Cerebellum (tissue), 4 donors: ENCODE measurements at places on chromosomes 1 and 21.

- no peak for DNase-seq
These were observed 74.7 kb downstream of the MEGF6 start for GRCh38 chr1:3536420-3537195.

DNA sequence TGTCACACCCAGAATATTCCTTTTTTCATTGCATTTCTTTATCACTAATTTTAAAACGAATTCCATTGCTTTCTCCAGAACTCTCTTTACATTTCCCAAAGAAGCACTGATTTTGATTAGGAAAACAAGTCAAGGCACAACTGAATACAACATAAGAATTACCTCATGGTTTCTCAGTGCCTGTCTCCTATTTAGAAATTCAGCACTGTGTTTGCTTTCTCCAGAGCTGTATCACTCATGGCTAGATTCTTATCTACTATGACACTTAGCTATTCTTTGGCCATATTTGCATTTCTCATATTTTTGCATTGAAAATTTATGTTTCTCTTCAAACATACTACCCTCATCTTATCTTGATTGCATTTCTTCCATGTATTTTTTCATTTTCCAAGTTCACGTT, 1402.0 kb downstream of the MRPL39 start:
- no peak for DNase-seq

DNA sequence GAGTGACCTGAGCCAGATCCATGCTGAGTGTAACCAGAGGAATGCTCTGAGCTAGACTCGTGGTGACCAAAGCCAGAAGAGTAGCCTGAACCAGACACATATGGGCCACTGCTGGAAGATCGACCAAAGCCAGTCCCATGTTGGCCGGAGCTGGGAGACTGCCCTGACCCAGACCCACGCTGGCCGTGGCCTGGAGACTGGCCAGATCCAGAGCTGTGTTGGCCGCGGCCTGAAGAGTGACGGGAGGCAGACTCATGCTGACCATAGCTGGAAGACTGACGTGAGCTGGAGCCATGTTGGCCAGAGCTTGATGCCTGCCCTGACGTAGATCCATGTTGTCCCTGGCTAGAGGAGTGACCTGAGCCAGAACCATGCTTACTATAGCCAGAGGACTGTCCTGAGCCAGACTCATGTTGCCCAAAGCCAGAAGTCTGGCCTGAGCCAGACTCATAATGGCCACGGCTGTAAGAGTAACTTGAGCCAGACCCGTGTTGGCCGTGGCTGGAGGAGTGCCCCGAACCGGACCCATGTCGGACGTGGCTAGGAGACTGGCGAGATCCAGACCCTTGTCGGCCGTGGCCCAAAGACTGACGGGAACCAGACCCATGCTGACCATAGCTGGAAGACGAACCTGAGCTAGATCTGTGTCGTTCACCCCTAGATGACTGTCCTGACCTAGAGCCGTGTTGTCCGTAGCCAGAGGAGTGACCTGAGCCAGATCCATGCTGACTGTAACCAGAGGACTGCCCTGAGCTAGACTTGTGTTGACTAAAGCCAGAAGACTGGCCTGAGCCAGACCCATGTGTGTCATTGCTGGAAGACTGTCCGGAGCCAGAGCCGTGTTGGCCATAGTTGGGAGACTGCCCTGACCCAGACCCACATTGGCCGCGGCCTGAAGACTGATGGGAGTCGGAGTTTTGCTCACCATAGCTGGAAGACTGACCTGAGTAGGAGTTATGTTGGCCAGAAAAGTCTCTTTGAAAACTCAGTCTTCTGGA, 3.5 kb downstream of the HRNR start:
- DNase-seq = no peak

GRCh38 chr1:78275456-78275855, 215.3 kb upstream of the PTGFR start:
- no peak for DNase-seq

DNA sequence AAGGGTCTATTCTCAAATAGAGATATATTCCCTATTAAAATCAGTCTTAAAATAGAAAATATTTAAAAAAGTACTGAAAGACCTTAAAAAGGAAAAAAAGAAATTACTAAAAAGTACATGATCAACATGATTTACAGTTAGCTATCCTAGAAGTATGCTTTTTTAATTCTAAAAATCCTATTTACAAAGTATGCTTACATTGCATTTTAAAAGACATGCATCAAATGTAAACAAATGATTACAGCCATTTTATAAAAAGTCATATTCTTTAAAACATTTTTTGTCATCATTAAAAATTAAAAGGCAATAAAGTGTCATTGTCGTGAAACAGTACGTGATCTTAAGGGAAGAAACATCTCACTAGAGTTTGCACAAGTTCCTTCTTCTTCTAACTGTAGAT, 7.9 kb upstream of the C1orf52 start:
- no peak for DNase-seq

DNA sequence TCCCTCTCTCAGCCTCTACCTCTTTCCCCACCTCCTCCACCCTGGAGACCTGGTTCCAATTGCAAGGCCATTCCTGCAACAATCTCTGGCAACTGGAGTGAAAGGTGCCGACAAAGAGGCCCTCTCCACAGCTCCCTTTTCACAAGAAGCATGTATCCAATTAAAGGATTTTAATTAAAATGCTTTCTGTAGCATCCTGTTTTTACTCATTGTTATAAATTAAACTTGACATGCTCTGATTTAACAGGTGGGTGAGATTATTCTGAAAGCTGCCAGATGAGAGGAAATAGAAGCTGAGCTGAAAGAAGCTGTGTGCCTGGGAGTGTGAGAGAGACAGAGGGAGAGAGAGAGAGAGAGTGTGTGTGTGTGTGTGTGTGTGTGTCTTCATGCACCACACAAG, 160.5 kb downstream of the TBX15 start:
- no peak for DNase-seq

DNA sequence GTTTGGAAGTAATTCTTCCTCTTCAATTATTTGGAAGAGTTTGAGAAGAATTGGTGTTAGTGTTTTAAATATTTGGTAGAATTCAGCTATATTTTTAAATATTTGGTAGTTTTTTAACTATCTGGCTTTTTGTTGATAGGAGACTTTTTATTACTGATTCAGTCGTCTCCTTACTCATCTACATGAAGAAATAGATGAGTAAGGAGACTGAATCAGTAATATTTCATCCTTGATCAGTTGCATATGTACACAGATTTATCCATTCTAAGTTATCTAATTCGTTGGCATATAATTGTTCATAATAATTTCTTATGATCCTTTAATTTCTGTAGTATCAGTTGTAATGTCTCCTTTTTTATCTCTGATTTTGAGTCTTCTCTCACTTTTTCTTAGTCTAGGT, 224.1 kb downstream of the GPR52 start:
- DNase-seq = no peak

DNA sequence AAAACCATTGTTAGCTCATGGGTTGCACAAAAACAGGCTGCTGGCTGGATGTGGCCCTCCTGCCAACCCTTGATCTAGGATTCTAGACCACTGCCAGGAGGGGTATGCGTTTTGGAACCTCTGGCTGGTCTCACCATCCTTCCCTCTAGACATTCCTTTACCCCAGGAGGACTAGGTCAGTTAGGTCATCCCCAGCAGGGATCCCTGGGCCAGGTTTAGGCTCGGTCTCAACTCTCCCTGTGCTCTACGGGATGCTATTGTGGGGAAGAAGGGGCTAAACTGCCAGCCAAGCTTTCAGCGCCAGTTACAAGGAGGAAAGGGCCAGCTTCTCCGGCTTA, 22.7 kb downstream of the SLC2A1 start:
- no peak for DNase-seq

- DNase-seq = no peak
These were observed 311.3 kb downstream of the TGFB2 start for GRCh38 chr1:218656301-218657037.

DNA sequence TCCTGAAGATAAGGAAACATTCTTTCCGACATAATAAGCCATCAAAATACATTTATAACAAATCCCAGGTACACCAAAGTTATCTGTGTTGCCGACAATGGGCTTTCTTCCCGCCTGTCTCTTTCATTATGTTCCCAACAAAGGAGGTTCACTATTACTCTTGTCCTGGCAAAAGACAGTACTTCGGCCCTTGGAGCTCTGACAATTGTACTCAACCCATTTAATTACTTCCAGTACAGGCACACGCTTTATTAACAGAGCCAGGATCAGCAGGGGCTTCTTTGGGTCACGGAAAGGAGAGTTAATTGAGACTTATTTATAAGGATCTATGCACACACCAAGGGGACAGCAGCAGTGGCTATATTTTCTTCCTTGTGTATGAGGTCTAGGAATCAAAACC, 46.6 kb upstream of the DUSP10 start:
- DNase-seq = no peak

- peak; percentile 65 for DNase-seq
These were observed 3.0 kb downstream of the RUSC1 start for GRCh38 chr1:155323729-155324036.

- no peak for DNase-seq
These were observed 115.8 kb downstream of the DUSP10 start for GRCh38 chr1:221626041-221626440.

GRCh38 chr1:172680244-172680643, 21.3 kb downstream of the FASLG start:
- DNase-seq = no peak

DNA sequence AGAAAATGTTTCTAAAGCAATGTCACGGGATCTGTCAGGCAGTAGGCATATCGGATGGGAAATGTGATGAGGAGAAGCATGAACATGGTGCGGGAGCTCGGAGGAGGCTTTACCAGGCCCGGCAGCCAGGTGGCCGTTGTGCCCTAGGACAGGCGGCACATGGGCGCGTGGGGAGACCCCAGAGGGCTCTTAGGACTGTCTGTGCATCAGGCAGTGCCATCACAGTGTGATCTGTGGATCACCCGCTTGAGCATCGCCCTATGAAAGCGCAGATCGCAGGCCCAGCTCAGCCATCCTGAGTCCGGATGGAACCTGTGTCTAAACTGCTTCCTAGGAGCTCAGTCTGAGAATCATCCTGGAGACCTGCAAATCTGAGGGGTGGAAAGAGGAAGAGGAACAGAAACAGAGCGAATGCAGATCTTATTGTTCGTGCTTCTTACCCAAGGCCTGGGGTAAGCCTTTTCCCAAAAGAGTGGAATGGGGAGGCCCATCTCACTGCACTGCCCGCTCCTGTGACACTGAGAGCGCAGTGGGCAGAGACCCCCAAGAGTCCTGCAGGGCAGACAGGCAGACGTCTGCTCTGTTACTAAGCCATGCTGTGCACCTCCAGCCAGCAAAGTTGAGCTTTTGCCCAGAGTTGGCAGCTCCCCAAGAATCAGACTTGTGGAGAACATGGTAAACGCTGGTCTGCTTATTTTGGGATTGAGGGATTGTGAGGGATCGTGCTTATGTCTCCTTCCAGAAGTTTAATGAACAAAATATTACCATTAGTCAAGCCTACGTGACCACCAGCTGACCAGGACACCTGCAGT, 251.0 kb downstream of the RHOU start:
- DNase-seq = peak; percentile 45

DNA sequence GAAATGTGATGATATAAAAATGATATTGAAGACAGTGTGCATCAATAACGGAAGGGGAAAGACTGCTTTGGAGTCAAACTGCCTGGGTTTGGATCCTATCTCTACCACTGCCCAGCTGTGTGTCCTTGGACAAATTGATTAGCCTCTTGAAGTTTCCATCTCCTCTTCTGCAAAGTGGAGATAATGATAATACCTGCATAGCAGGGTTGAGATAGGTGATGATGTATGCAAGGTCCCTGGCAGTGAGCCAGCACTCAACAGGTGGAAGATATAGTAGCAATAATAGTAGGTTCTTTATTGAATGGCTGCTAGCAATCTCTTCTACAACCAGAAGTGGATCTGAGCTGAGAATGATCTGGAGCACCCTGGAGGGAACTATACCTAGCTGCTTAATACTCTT, 166.7 kb downstream of the MIS18A start:
- no peak for DNase-seq

- no peak for DNase-seq
These were observed 47.0 kb upstream of the AIM2 start for GRCh38 chr1:159123587-159123986.

- DNase-seq = peak; percentile 14
These were observed 22.7 kb downstream of the ABL2 start for GRCh38 chr1:179206812-179207211.

- DNase-seq = no peak
These were observed 23.5 kb downstream of the SERPINC1 start for GRCh38 chr1:173893611-173894010.

DNA sequence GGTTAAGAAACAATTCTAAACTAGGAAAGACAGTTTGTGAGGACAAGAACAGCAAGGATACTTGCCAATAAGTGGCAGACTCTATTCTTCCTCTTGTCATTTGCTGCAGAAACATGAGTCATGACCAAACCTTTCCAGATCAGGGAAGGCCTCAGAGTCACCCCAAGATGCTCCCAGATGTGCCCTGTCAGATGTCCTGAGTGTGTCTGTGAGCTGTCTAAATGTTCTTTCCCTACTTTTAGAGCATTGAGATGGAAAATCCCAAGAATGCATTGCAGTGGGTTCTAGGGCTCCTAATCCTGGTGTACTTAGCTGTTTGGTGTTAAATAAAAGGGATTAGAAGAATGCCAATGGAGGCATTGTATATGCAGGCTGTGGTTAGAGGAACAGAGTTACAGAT, 57.5 kb upstream of the KIAA0040 start:
- DNase-seq = no peak

GRCh38 chr1:221418346-221418745, 323.5 kb downstream of the DUSP10 start:
- DNase-seq = no peak

DNA sequence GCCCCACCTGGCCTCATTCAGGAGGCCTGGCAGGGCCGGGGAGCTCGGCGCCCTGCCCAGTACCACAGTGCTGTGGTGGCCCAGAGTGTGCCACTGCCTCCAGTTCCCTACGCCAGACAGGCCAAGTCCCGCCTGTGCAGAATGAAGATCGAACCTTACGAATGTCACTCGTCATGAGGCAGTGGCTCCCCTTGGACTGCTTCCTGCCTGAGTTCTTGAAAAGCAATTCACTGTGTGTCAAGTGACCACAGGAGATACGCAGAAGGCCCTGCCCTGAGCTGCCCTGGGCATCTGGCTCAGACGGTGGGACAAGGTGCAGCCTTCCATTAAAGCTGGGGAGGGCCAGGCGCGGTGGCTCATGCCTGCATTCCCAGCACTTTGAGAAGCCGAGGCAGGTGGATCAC, 49.6 kb upstream of the LRP8 start:
- no peak for DNase-seq

- no peak for DNase-seq
These were observed 11.3 kb downstream of the NFIA start for GRCh38 chr1:61093525-61094137.

GRCh38 chr1:44407430-44408211, 2.6 kb downstream of the RNF220 start:
- DNase-seq = no peak

DNA sequence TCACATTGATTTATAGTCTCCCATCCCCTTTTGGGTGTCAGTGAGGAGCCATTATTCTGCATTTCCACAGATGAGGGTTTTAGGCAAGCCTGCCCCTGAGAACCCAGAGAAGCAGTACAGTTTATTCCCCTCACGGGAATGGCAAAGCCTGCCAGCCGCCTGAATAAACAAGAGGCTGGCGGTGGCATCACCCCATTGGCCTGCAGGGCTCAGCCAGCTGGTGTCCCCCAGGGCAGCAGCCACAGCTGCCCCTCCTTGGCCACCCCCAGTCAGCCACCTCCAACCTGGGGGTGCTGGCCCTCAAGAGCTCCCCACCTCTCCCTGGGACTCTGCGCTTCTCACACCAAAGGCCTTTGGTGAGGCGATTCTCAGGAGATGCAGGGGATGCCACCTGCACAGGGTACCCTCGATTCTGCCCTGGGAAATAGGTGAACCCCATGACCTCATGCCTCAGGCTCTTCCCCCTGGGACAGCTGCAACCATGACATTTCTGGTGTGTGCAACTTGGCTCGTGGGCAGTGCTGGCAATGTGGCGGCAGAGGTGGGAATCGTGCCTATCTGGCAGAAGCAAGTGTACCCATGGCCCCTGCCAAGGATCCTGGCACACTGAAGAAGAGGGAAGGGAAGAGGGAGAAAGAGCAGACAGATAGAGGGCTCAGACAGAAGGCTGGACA, 14.0 kb downstream of the OLFML2B start:
- DNase-seq = no peak
